ENCODE measurements at places on chromosomes 16 and 17.

GRCh38 chr17:73941919-73942530 is 261.5 kb upstream of the RPL38 start:
- no peak for DNase-seq

DNA sequence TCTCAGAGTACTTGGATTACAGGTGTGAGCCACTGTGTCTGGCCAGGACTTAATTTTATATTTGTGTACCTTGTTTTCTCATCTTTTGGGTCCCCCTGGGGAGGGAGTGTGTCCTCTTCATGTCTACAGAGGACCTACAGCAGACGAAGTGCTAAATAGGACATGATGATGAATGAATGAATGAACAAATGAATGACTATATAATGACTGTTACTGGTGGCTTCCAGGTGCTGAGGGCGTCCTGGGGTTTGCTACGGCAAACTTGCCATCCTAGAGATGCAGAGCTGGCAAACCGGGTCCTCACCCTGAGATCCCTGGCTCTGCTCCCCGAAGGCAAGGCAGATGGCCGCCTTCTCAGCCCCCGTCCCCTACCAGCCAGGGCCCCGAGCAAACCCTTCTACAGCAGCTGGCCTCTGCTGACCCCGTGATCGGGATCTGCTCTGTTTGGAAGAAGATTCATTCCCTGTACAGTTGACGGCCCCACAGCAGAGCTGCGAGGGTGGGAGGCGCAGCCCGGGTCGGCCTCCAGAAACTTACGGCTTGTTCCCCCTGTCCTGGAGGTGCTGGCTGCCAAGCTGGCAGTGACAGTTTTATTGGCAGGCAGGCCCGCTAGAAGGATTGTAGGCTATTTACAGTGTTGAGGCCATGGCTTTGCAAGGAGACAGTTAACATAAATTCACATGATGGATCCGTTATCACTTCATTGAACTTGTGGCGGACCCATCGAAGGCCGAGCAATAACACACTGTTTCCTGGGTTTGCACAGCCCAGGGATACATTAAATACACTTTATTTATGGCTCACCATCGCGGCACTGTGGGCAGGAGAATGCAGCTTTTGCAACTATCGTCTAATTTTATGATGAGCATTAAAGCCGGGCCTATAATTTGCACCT is 197.7 kb upstream of the GSE1 start:
- no peak for DNase-seq

DNA sequence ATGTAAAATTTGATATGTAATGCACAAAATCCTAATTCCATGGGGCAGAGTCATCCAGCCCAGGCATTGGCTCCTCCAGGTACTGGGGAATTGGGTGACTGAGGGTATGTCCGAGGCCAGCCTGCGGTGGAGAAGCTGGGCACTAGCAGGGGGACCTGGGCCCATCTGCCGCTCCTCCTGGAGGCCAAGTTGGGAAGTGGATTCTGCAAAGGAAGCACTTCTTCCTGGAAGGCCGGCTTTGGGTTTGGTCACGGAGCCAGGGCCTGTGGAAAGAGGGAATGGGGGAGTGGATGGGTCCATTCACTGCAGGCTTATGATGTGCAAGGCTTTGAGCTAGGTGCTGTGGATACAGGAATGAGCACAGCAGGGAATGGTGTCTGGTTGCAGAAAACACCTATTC is 85.8 kb downstream of the GNAO1 start:
- no peak for DNase-seq

GRCh38 chr16:78918805-78919305 is 681.7 kb downstream of the MAF start:
- no peak for DNase-seq

GRCh38 chr16:49832177-49832576 is 23.7 kb downstream of the ZNF423 start:
- DNase-seq, result no peak

DNA sequence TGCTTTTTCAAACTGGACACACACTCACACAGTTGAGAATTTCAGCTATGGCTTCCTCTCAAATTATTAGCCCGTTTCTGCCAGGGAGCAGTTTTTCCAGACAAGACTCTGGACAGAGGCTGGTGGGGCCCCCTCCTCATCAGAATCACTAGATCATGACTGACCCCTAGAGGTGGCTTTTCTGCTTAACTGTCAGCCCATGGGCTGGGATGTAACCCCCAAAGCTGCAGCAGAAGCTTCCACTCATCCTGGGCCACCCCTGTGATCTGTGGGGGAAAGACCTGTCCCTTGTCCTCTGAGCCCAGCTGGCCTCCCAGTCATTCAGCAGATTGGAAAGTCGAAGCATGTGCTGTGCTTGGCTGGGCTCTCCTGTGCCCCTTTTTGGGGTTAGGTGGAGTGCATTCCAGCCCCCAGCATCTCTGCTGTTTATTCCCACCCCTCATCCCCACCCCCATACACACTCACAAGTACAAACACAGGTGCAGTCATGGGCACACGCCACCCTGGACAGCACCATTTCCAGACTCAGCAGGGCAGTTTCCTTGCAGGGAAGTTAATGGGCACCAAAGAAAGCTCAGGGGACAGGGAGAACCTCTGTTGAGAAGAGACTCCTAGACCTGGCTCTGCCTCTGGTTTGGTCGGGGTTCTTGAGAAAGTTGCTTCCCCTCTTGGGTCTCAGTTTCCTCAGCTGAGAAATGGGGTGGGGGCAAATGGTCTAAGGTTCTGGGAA is 77.6 kb upstream of the RBL2 start:
- no peak for DNase-seq

DNA sequence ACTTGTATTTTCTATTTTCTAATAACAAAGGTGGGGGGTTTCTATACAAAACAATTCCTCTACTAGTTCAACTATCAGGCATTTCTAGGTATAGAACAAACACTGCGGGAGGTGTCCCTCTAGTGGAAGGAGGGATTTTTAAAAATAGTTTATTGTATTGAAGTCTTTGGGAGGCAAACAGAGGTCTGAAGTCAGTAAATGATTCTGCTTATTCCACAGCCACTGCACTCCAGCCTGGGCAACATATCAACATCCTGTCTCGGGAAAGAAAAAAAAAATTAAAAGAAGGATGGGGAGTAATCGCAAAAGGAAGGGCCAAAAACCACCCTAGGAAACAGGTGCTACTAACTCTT is 648 bp upstream of the ERCC4 start:
- no peak for DNase-seq

All from stimulated activated CD4-positive, alpha-beta T cell treated with anti-CD3 and anti-CD28 coated beads, Interleukin-12 subunit alpha, Interleukin-12 subunit beta, amount 100 ng/mL, for 4 hours (primary cell).